ENCODE measurements at places on chromosomes 13 and 19.

DNA sequence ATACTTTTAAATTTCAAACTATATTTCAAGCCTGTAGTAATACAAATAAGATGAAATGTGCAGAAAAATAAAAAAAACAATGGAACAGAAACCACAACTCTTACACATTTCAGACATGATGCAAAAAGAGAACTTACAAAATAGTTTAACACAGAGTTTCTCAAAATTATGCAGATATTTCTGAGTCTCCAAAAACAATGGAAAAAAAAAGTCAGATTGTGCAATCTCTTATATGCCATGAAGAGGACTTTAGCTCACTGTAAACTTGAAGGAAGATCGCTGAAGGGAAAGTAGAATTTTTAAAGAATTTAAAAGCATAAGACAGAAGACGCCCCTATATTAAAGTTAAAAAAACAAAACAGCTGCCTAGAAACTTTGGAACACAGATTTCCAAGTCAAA, 20.4 kb downstream of the ZNF708 start:
- no peak for DNase-seq

GRCh38 chr19:54967611-54968010, 1.4 kb downstream of the NLRP2 start:
- no peak for DNase-seq

GRCh38 chr13:112741185-112741755, 51.4 kb downstream of the ATP11A start:
- no peak for DNase-seq

DNA sequence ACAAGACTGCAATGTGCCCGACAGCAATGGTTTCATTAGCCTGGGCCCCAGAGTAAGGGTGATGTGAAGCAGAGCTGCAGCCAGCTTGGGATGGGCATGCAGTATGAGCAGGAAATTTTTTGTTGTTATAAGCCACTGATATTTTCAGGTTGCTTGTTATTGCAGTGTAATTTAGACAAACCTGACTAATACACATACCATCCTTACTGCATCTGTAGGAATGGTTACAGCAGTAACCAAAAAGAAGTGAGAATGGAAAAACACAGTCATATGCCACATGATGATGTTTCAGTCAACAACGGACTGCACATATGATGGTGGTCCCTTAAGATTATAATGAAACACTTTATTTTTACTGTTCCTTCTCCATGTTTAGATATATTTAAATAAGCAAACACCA, 8.6 kb upstream of the POMP start:
- no peak for DNase-seq

DNA sequence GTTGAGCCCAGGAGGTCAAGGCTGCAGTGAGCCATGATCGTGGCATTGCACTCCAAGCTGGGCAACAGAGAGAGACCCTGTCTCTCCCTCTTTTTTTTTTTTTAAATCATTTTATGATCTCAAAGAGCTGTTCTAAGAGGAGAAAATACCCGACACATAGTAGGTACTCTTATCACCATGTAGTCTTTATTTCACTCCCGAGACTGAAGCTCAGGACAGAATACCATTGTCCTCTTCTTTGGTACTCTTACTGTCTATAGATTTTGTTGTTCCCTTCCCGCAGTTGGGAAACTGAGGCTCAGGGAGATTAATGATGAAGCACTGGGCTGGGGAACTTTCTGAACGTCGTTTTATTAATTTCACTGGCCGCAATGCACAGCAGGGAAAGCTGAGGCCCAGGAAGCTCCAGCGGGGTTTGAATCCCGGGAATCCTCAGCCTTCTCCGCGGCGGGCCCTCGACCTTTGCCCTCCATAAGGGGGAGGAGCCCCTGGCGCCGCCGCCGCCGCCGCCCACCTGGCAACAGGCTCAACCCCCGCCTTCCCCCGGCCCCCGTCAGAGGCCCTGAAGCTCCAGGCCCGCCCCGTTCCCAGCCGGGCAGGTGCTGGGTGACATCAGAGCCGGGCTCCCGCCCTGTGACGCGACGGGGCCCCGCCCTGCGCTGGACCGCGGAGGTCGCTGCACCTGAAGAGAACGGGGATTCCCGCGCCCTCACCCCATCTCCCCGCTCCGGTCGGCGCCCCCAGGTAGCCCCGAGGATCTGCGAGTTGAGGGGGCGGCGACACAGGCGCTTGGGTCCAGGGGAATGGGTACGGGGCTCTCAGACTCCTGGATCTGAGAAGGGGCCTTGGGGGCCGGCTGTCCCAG, 1.6 kb downstream of the MYH14 start:
- no peak for DNase-seq

Measured in Panc1 (cell line).